ENCODE measurements at places on chromosomes 2 and 18.

GRCh38 chr18:66211749-66212148, 392.1 kb downstream of the CDH19 start:
- DNase-seq: no peak

DNA sequence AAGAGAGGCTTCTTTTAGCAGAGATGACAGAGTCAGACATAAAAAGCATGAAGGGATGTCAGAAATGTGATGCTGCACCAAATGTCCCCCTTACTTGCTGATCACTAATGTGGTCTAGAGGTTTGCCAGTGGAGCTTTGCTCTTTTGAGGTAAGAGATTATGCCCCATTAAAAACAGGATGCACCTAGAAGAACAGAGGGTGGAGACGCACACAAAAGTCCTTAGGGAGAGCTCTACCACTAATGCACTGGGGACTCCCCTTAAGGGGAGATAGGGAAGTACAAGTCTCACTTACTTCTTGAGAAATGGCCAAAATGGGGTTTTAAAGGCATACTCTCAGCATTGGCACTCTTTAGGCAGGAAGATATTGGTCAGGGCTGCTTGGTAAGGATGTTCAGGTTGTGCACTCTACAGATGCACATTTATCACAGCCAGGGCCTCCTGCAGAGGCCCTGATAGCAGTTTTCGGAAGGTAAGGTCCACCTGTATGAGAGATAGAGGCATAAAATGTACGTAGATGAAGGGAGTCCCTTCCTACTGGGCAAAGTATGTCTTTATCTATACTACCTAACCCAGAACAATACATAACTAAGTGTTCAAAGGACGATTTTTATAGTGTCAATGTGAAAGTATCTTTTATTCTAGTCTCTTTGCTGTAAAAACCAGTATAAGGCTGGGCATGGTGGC, 17.0 kb upstream of the SCYGR1 start:
- no peak for DNase-seq

GRCh38 chr2:44107086-44107740, 61.5 kb upstream of the PPM1B start:
- no peak for DNase-seq

DNA sequence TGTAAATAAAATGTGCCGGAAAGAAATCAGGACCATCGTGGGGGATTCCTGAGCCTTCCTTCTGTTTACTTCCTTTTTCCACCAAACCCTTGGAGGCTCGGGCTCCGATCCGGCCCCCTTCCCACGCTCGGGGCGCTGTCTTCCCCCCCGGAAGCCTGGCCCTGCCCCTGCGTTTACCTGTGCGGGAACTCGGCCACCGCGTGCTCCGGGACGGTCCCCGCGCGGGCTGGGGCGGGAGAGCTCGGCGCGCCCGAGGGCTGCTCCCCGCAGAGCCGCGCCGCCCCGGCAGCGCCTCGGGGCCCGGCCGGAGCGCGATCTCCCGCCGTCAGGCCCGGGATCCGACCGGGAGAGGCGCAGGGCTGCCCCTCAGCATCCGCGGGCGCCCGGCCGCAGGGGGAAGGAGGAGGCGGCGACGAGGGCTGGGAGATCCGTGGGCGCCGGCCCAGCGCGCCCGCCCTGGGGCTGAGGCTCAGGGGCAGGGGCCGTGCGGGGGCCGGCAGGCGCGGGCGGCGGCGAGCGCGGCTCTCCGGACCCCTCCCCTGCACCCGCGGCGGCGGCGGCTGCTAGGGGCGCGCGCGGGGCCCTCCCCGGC, 435 bp downstream of the ADCY3 start:
- no peak for DNase-seq

DNA sequence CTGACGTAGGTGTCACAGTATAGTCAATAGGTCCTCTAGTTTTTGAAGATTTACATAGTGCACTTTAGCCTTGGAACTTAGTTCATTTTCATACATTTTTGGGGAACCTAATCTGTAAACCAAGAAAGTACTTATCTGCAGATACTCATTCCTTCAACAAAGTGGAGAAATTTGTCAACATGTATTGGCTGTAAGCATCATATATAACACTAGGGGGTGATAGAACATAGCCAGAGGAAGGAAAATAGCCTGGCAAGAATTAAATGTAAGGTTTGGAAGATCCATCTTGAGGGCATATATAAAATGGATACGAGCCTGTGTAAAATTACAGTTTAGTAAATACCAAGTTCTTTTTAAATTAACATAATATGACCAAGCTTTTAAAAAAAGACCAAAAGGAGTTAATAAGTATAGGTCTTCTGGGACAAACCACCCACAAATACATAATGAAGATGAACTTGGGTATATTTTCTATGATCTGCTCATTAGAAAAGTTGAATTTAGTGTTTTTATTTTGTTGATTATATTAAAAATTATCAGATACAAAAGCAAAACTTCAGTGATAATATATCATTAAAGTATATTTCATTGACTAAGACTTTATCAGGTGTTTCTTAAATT, 18.2 kb downstream of the RPL37A start:
- DNase-seq: peak; percentile 51

DNA sequence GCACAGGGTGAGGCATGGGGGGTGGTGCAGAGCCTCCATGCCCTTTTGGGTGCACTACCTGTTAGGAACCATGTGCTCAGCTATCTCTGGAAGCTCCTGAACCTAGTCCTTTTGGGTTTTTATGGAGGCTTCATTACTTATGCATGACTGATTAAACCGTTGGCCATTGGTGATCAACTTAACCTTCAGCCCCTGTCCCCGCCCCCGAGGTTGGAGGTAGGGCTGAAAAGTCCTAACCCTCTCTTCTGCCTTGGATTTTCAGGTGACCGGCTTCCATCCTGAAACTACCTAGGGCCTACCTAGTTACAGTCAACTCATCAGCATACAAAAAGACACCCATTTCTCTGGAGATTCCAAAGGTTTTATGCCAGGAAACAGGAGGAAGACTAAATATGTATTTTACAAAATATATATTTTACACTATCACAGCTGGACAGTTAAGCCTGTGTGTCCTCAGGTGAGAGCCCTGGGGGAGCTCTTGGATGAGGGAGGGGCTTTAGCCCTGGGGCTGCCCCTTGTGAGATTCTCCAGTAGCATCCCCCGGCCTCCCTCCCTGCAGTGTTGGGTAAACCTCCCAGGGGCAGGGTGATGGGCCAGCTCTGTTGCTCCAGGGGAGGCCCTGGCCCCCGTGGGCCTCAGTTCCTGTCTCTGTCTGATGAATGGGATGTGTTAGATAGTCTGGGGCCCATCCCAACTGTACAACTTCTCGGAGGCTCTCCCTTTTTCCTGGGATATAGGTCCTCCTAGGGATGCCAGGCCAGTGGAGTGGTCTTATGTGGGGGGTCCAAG, 24.1 kb downstream of the GLI2 start:
- no peak for DNase-seq

DNA sequence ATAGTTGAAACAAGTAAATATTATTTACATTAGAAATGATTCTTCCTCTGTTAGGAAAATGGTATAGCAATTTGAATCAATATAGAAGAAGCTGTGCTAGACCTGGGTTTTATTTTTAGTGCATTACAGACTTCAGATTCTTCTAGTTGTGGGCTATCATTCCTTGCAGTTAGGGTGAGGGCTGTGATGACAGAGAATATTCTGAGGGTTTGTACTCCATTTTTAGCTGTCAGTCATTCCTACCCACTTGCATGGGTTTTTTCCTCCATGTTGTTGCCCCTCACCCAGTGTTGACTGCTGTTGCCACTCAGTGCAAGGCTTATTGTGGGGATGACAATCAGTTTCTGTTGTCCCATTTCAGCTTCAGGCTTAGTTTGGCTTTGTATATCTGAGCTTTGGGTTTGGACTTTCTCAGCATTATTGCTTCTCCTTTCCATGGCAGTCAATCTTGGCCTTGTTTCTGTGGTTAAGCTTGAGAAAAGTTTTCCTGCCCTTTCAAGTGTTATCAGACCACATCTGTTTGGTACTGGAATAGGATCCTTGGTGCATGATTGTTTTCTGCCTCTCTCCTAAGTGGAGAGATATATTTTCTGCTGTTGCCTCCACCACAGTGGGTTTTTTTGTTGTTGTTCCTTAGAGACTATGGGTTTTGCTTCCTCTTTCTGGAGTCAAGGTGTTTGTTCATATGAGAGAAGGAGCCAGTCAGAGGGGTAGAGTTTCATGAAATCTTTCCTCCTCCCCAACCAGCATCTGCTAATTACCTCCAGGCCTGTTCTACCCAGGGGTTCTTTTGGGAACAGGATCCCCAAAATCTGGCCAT, 312.7 kb upstream of the CWC22 start:
- DNase-seq: no peak
